ENCODE measurements at places on chromosomes 16 and 17.

- no peak for DNase-seq
Observed at GRCh38 chr17:81434072-81434471, 38.8 kb downstream of the BAHCC1 start.

DNA sequence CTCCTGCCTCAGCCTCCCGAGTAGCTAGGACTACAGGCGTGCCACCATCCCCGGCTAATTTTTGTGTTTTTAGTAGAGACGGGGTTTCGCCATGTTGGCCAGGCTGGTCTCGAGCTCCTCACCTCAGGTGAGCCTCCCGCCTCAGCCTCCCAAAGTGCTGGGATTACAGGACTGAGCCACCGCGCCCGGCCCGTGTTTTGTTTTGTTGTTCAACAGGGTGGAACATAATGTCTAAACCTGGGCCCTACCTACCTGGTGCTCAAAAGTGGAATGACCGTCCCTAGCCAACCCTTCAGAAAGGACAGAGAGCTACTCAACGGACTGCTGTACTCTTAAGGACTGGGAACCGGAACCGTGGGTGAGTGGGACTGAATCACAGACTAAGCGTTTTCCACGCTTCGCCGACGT, 772 bp upstream of the KIF22 start:
- no peak for DNase-seq

DNA sequence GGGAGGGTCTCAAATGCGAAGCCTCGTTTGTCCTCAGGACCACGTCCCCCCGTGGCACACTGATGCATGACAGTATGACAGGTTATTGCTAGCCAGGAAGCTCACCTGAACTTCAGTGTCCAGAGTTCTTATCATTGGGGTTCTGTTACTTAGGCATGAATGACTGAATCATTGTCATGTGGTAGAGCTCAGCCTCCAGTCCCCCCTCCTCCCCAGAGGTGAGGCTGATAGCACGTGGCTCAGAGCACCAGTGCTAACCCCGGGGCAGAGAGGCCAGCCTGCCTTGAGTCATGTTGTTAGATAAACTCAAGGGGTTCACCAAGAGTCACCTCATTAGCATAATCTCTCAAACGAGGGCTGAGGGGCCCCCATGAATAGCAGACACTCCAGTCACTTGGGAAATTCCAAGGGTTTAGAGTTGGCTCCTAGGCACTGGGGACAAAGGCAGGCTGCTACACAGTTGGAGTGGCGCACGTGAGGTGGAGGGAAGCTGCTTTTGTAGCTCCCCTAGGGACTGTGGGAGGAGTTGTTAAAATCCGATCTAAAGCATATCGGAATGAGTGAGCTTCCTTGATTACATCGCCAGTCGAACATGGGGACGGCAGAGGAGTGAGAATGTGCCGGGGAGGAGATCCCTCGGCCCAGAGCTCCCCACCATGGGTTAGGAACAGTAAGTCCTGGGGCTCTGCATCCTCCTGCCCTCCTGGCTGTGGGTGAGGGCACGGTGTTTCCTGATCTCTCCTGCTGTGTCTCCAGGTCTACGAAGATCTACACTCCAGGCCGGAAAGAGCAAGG, 18.2 kb downstream of the DHX38 start:
- DNase-seq: no peak

- no peak for DNase-seq
Observed at GRCh38 chr17:73399056-73399455, 87.3 kb upstream of the CDC42EP4 start.

GRCh38 chr17:48869821-48870318, 22.7 kb upstream of the ATP5MC1 start:
- DNase-seq: peak; percentile 44

DNA sequence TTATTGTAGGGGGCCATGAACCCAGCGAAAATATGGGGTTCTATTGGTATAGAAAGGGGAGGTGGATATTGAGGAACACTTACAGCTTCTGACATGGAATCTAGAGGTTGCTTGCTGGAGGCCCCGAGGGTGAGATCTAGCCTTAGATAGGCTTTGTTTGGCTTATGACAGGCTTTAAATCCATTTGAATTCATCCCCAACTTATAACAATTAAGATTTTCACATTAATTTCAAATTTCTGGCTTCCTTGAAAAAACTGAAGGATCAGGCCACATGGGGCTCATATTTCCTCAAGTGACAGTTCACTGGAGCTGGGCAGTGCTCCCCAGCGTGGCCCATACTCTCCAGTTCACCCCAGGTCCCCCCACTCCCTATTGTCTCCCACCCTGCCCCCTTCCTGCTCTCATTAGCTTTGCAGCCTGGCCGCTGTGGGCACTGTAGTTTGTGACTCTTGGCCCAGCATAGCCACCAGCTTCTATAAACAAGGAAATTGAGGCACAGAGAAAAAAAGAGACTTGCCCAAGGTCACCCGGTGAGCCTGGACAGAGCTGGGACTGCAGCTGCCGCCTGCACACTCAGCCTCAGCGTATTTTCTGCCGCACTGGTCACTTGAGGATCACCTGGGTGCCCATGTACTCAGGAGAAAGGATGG, 19.8 kb upstream of the ADGRG1 start:
- DNase-seq: no peak

Measured in NCI-H2227 treated with DMSO at 0.1 percent for 48 hours (cell line).